ENCODE measurements at places on chromosomes 5 and 9. TPM values are rescaled to one million over a fixed set of nuclear protein-coding genes. Genes with fewer than 3 reads are reported as not detected.

GRCh38 chr5:135921388-135921787, 25.7 kb upstream of the IL9 start:
- DNase-seq: peak; percentile 42

The UHRF2 gene
- 46.4 TPM for total RNA-seq

GRCh38 chr5:39274398-39275085, 55.2 kb upstream of the FYB1 start:
- DNase-seq: no peak

The GPSM1 gene
- total RNA-seq: 54.8 TPM

DNA sequence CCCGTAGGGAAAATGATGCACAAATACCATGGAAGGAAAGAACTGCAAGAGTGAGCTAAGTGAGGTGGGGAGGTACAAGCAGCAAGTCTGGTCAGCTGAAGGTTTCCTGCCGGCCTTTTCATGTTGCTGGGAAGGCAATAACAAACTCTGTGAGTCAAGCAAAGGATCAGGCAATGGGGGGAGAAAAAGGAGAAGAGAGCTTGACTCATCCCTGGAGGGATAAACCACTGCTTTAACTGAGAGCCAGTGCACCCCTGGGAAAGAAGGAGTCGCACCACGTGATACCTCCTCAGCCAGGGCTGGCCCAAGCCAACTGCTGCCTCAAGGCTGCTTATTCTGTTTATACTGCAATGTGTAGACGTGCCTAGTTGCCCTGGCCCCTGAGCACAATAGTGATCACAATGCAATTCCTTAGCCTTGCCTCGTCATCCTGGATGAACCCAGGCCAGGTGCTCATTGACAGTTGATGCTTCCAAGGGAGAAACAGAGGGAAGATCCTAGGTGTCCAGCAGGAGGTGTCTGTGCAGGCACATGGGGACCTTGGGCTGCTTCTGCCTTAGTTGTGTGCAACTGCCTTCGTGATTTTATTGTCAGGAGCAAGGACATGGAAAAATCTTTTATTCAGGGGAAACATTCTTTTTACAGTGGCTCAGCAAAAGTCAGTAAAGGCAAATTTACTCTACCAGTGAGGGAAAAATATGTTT, 203.0 kb upstream of the TUT7 start:
- DNase-seq: peak; percentile 85

GRCh38 chr9:83935276-83935935, 14.2 kb upstream of the KIF27 start:
- DNase-seq: peak; percentile 54

The PIP5KL1 gene
- 2.6 TPM for total RNA-seq

GRCh38 chr9:93911801-93912554, 43.2 kb downstream of the BARX1 start:
- no peak for DNase-seq

- no peak for DNase-seq
These were observed 3.6 kb downstream of the SYNPO start for GRCh38 chr5:150644058-150644457.

The SPATA31C1 gene
- not detected for total RNA-seq
